ENCODE measurements at places on chromosomes 6 and 20.

GRCh38 chr6:38482466-38482865, 157.3 kb downstream of the BTBD9 start:
- DNase-seq: no peak

DNA sequence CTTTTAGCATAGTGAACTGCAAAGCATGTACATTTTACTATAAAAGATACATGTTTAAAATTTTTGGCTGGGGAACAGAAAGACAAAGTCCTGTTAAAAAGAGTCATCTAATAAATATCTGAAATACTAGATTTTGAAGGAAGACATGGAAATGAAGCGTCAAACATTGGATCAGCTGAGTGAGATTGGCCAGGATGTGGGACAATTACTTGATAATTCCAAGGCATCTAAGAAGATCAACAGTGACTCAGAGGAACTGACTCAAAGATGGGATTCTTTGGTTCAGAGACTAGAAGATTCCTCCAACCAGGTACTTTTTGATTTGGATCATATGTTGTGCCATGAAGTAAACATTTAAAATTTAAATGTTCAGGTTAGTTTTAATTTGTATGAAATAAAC, 162.3 kb downstream of the UTRN start:
- DNase-seq: no peak

DNA sequence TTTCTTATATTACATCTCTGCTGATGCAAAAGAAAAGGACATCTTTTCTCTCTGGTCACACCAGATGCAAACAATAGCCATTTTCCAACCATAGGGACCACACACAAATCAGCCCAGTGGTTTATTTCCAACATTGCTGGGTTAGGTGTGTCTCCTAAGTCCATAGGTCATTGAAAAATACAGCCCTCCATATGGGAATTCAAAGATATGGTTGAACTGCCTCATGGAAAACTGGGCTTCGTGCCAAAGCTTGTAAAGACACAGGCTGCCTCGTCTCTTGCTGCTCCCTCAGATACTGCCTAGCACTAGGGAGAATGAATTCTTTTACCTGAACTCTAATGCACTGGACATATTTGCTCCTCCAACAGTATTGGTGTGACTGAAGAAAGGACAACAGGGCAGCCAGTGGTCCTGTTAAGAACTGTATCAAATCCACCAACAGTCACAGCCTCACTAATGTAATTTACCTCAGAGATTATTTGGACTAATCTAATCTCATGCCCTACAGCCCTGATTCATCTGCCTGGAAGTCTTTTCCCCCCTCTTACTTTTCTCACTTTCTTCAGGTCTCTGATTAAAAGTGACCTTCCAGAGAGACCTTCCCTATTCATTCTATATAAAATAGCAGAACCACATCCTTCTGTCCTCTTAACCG, 48.3 kb upstream of the TBC1D32 start:
- DNase-seq: no peak

GRCh38 chr6:24080711-24081110, 45.3 kb upstream of the NRSN1 start:
- no peak for DNase-seq

DNA sequence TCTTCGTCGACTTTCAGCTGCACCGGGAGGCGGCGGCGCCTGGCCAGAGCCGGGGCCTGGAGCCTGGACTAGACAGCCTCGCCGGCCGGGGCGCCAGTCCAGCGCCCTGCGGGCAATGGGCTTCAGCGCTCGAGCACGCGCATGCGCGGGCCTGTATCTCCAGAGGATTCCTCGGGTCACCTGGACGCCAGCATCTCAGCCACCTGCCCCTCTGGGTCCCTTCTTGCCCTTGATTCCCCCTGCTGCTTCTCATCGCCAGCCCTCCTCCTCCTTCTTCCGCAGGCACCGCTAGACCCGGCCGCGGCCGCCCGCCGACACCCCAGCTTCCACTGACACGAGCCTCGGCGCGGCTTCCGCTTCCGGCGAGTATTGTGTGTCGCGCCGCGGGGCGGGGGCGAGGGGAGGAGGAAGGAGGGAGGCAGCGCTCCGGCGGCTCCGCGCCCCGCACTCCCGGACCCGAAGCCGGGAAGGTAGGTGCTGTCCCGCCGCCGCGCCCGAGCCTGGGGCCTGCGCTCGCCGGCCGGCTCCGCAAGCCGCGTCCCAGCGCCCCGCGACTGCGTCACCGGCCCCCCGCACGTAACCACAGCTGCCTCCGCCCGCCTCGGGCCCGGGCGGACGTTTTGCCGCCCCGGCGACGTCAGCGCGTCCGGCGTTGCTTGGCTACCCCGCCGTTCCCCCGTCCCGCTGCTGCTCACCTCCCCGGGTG, at the start of gene TRIM39:
TSS of gene TRIM39 (plus strand) at position 402 of the 706 bp plus-strand sequence. CDS start 2,391 bp downstream, outside the sequence.
- peak; percentile 84 for DNase-seq

DNA sequence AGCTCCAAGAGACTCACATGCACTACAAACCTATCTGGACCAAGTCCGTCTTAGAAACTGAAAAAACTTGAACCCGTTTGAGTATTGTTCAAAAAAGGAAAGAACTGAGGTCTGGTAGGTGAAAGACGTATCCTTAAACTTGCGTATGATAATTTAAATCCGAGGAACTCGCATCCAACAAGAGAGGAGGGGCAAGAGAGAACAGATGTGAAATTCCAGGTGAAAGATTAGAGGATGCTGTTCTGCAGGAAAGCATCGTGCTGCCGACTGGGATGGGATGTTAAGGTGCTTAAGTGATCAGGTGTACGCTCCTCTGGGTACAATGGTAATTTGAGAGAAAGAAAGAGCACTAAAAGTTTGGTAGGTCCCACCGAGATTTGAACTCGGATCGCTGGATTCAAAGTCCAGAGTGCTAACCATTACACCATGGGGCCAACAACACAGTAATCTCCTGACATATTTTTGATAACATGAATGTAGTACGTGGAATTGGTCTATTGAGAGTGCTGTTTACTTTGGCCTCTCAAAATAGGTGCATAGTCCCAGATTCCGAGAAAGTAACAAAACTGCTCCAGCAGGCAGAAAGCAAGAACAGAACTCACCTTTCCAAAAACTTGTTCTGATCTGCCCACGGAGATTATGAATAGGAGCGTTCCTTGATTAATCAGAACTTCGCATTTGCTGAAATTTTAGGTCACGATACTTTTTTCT, 53.5 kb upstream of the BTN3A2 start:
- DNase-seq: no peak

DNA sequence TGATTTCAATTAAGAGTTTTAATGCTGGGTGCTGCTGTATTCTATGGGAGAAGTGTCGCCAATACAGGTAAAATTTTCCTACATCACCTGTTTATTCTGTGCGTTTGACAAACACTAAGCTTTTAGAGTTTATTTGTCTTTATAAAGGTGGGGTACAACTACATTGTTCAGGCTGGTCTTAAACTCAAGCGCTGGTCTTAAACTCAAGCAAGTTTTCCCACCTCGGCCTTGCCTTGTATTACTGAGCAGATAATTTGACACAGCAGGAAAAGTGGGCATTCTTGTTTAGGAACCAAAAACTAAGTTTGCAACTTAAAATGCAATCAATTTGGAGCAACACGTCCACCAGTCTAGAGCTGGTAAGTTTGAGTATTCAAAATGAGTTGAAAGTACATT, 112.9 kb upstream of the BTN3A2 start:
- DNase-seq: no peak

- DNase-seq: no peak
These were observed 82.5 kb upstream of the ARID1B start for GRCh38 chr6:156694679-156695078.

DNA sequence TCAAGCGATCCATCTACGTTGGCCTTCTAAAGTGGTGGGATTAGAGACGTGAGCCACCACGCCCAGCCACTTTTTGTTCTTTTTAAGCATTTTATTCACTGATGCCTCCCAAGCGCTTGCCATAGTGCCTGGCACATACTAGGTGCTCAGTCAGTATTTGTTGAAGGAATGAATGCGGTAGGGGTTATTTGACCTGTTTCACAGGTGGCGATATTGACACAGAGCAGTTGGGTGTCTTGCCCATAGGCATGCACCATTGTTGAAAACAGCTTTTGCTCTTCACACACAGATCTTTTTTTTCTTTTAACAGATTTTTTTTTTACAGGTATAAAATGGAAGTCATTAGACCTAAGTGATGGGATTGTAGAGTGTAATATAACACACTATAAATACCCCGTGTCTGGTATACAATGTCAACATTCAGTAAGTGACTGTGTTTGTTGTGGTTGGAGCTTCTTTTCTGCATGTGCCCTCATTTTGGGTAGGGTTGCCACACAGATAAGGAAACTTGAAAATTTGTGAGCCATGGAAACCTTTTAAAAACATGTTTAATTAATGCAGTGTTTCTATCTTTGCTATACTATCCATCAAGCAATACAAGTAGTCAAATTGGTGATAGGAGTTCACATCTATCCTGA, 24.8 kb downstream of the RREB1 start:
- no peak for DNase-seq

DNA sequence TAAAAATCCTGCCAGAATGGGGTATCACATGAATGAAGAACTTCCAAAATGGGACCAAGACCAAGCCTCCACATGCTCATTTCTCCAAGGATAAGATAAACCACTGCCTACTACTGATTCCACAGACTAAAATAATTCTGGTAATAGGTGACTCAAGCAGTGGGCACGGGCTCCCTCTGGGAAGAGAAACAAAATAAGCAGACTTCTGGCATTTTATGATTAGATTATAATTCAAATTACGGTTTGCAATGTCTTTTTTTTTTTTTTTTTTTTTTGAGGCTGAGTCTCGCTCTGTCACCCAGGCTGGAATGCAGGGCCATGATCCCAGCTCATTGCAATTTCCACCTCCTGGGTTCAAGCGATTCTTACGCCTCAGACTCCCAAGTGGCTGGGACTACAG, 16.0 kb downstream of the UQCC1 start:
- DNase-seq: no peak

- DNase-seq: no peak
These were observed 1252.7 kb downstream of the EPHA7 start for GRCh38 chr6:92166666-92167065.

DNA sequence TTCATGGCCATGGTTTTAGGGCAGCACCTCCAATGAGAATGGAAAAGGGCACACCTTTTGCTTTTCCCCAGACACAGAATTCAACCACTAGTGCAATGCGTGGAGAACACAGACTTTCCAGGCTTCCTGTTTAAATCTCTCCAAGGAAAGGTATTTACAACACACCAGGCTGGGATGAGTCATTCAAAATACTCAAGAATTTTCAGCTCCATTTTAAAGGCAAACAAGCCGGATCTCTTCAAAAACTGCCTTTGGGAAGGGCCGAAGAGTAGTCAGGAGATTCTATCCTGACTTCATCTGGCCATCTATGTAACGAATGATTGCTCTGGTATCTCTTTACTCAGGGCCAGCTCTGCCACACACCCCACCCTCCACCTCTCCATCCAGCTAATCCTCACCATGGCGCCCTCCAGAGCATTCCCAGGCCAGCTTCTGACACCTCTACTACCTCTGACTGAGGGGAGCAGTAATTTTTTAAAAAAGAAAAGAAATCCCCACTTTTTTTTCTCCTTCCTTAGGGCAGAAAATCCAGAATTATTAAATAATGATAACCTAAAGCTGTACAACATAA, 254.6 kb downstream of the LY86 start:
- no peak for DNase-seq

DNA sequence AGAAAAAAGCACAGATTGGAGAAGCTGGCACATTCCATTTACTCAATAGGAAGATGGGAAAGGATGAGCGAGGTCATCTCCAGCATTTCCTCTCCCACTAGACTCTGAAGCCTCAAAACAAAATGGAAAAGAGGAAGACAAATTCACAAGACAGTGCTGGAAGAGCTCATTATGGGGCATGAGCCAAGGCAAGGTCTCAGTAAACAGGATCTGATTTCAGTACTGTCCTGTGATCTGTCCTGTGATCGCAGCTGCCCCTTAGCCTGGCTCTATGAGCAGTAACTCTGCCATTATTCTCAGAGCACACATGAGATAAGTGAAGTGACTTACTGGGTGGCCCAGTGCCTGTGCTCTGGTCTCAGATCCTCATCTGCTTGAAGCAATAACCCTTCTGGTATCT, 68.1 kb upstream of the SLC4A11 start:
- DNase-seq: no peak

DNA sequence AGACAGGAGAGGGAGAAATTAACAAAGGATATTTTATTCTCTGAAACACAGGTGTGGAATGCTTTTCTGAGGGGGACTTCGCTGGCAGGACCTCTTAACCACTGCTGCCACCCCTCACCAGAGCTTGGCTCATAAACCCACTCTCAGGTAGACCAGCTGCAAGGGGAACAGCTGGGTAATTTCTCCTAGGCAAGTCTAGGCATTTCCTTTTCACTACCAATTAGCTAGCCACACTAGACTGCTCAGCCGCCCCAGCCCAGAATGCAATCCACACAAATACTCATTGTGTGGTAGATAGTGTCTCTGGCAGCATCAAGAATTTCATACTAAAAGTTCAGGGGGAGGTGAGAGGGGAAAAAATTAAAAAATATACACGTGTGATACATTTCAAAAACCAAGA, 267.6 kb upstream of the ID4 start:
- DNase-seq: no peak

DNA sequence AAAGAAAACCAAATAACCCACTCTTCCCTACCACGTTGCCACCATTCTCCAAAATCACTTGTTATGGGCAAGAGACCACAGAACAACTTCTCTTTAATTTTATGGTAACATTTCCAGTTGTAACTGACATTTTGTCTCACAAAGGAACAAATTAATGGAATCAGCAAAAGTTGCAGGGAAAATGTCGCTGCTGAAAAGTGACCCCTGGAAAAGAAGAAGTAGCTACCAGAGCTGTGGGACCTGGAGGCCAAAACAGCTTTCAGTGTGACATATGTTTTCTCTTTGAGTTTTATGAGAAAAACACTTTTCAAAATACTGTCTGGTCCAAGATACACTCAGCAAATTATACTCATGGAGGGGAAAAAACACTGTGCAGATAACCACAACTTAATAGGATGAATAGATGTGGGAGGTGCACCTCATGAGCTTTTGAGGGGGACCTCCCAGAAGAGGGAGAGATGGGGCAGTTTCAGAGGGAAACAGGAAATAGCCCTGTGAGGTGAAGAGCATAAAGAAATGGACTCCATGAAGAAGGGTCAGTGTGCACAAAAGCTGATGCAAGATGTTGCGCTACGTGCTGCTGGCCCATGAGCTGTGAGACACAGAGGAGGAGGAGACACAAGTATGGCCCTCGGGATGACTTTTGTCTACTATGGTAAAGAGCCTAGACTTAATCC, 87.3 kb downstream of the DTNBP1 start:
- no peak for DNase-seq

- DNase-seq: no peak
These were observed 182.7 kb upstream of the PMEPA1 start for GRCh38 chr20:57892471-57892870.

- DNase-seq: peak; percentile 76
These were observed 20.0 kb upstream of the TRIM27 start for GRCh38 chr6:28943557-28944411.

- no peak for DNase-seq
These were observed 171.7 kb upstream of the CCN2 start for GRCh38 chr6:132122871-132123270.

GRCh38 chr6:156686301-156686994, 90.7 kb upstream of the ARID1B start:
- DNase-seq: peak; percentile 41

GRCh38 chr6:144361016-144361415, 75.9 kb downstream of the UTRN start:
- DNase-seq: no peak

- no peak for DNase-seq
These were observed 681.6 kb upstream of the GJE1 start for GRCh38 chr6:141451181-141451510.
